ENCODE measurements at places on chromosomes 3 and 15.

DNA sequence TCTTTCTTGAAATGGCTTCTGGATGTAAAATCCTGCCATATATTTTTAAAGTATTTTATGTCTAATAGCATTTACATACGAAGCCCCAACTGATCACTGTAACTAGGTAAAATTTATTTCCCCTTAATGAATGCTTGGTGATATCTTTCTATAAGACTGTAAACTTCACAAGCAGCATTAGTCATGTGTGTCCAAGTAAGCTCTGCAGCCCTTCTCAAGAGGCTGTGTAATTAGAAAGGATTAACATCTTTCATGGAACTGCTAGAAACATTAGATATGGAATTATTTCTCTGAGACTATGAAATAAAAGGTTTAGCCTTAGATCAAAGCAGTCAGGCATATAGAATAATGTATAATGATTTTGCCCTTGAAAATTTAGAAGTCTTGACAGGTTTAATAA is 143.3 kb downstream of the EPHA3 start:
- no peak for DNase-seq
- no peak overlapping the region for H3K4me3 ChIP-seq
- H3K36me3 ChIP-seq, result no peaks in the 10 kb centered on the region
- H3K4me1 ChIP-seq, result no peaks in the 10 kb centered on the region

DNA sequence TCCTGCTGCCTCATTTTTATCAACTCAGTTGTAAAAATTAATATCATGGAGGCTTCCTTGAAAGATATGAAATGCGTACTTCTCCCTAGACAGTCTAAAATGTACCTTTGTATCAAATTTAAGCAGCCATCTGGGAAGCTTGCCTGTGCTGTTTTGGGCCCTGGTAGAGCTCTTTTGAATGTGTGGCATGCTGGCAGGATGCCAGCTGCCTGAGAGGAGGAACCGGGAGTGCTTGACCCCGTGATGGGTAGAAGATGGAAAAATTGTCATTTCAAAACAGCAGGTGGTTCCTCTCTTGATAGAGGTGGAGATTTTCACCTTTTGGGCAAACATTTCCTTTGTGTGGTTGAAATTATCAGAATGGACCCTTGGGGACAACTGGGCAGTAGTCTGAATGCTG is 245.3 kb downstream of the RPLP1 start:
- DNase-seq, result no peak
- H3K4me3 ChIP-seq, result no peak overlapping the region
- no peaks in the 10 kb centered on the region for H3K4me1 ChIP-seq
- H3K36me3 ChIP-seq, result no peaks in the 10 kb centered on the region
- no peaks in the 10 kb centered on the region for H3K27me3 ChIP-seq

DNA sequence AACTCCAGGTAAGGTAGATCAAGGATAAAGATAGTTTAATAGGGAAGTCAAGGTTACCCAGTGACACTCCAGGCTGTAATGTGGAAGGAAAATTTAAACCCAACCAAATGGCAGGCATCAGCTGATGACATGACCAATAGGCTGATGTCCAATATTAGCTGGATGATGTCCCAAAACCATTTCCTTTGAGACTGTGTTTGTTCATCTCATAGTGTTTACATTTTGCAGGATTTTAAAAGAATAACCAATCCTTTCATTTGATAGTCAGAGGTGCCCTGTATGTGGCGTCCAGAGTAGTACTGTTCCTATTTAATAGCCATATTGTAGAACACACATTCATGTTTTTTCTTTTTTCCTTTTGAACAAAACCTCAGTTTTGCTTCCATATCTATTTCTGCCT is 23.3 kb upstream of the TMEM158 start:
- H3K4me1 ChIP-seq, result no peaks in the 10 kb centered on the region
- H3K36me3 ChIP-seq, result no peaks in the 10 kb centered on the region
- DNase-seq, result no peak

DNA sequence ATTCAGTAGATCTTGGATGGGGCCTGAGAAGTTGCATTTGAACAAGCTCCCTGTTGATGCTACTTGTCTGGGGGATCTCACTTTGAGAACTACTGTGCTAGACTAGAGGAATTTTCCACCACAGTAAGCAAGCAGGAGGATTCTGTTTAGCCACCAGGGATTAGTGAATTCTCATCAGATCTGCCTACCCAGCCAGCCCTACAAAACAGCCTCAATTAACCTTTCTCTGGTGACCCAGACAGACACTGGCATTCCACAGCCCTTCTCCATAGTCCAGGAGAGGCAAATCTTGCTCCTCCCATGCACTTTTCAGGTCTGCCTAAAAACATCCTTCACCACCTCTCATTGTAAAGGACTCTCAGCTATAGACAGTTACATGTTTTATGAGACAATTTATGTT is 16.7 kb upstream of the MYH15 start:
- H3K27me3 ChIP-seq, result no peaks in the 10 kb centered on the region
- DNase-seq, result no peak
- H3K4me3 ChIP-seq, result no peak overlapping the region
- H3K4me1 ChIP-seq, result no peaks in the 10 kb centered on the region
- H3K27ac ChIP-seq, result no peak overlapping the region
- H3K36me3 ChIP-seq, result no peaks in the 10 kb centered on the region

GRCh38 chr3:195129644-195130492 is 141.1 kb downstream of the XXYLT1 start:
- H3K4me3 ChIP-seq, result no peak overlapping the region
- H3K27ac ChIP-seq, result no peak overlapping the region
- H3K27me3 ChIP-seq, result no peaks in the 10 kb centered on the region
- DNase-seq, result no peak
- peaks cover 1% of the 10 kb centered on the region for H3K4me1 ChIP-seq

GRCh38 chr15:64991536-64992135 is 1.9 kb upstream of the SPG21 start:
- no peak overlapping the region for H3K4me3 ChIP-seq
- H3K4me1 ChIP-seq, result no peaks in the 10 kb centered on the region
- H3K27me3 ChIP-seq, result no peaks in the 10 kb centered on the region
- DNase-seq, result no peak
- no peak overlapping the region for H3K27ac ChIP-seq

- no peaks in the 10 kb centered on the region for H3K4me1 ChIP-seq
- no peaks in the 10 kb centered on the region for H3K27me3 ChIP-seq
- no peak overlapping the region for H3K4me3 ChIP-seq
- no peak for DNase-seq
- H3K36me3 ChIP-seq, result no peaks in the 10 kb centered on the region
- H3K27ac ChIP-seq, result no peak overlapping the region
These were observed 19.1 kb upstream of the GJD2 start for GRCh38 chr15:34773917-34774316.

DNA sequence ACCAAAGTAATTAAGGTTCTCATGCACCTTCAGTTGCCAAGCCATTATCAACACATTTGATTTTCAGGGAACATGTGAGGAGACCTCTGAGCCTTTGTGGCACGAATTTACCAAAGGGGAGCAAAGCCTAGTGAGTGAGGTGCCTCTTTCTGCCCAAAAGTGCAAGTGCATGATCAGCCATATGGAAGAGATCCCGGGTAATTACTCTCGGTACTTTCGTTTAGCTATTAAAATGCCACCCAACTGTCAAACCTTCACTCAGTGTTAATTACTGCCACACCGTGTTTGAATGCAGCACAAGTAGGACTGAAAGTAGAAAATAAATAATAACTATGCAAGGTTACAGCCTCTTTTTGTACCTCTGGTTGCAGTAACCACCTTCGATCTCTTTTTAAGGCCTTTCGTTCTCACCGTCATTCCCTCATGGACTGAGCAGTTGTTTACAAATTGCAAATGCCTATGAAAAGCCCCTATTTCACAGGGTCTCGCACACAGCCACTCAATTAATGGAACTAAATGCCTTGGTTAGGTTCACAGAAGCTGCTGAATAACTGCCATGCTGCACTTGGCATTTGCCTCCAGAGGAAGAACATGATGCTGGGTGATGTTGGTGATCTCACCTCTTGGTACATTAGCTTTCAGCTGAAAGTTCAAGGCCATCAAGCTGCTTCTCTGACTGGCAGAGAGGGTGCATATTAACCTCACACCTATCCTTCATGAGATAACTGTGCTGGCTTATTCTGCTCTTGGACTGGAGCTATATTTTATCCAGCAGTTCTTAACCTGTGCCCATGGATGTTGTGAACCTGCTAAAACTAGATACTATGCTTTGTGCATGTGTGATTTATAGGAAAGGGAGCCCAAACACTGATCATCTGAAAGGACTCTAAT is 69.9 kb downstream of the TNIK start:
- peaks cover 1% of the 10 kb centered on the region for H3K4me1 ChIP-seq
- no peak overlapping the region for H3K27ac ChIP-seq
- H3K27me3 ChIP-seq, result no peaks in the 10 kb centered on the region

DNA sequence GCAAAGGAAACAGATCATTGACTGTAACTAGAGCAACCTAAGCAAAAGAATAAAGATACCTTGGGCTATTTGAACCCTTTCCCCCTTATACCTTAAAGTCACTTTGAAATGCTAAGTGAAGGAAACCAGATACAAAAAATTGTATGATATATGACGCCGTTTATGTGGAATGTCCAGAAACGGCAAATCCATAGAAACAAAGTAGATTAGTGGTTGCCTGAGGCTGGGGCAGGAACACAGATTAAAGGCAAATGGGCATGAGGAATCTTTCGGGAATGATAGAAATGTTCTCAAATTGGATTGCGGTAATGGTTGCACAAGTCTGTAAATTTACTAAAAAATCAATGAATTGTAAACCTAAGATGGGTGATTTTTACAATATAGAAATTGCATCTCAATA is 160.1 kb upstream of the CCDC54 start:
- H3K4me3 ChIP-seq, result no peak overlapping the region
- H3K4me1 ChIP-seq, result peaks cover 2% of the 10 kb centered on the region
- no peak overlapping the region for H3K27ac ChIP-seq
- H3K27me3 ChIP-seq, result no peaks in the 10 kb centered on the region
- H3K36me3 ChIP-seq, result no peaks in the 10 kb centered on the region

DNA sequence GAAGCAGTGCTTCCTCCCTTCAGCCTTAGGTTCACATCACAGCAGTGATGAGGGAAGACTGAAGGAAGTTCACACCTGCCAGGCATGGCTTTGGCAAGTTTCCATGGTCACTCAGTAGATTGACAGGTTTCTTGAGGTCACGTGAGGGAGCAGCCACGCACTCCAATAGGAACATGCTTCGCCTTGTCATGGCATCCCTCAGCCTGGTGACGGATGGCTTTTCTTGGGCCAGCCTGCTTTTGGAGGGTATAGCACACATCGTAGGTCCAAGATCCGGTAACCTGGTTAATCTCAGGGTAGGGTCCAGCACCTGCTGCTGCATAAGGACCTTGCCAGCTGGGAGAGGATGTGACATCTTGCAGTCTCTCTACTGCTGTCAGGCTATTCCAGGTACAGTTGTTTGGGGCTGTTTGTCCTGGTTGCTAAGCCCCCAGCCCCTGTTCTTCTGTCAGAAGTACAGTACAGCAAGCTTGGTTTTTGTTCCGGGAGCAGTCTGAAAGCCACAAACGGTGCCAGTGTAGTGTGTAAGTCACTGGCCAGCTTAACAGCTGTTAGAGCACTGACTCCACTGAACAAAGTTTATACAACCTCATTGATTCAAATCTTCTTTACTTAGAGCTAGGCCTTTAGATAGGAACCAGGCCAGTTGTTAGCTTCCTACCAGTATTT is 42.3 kb downstream of the PSMD6 start:
- no peaks in the 10 kb centered on the region for H3K4me1 ChIP-seq
- H3K4me3 ChIP-seq, result no peak overlapping the region
- H3K36me3 ChIP-seq, result 0 out of 2 replicates have a peak, but pooled peaks cover 2% of the 10 kb centered on the region

DNA sequence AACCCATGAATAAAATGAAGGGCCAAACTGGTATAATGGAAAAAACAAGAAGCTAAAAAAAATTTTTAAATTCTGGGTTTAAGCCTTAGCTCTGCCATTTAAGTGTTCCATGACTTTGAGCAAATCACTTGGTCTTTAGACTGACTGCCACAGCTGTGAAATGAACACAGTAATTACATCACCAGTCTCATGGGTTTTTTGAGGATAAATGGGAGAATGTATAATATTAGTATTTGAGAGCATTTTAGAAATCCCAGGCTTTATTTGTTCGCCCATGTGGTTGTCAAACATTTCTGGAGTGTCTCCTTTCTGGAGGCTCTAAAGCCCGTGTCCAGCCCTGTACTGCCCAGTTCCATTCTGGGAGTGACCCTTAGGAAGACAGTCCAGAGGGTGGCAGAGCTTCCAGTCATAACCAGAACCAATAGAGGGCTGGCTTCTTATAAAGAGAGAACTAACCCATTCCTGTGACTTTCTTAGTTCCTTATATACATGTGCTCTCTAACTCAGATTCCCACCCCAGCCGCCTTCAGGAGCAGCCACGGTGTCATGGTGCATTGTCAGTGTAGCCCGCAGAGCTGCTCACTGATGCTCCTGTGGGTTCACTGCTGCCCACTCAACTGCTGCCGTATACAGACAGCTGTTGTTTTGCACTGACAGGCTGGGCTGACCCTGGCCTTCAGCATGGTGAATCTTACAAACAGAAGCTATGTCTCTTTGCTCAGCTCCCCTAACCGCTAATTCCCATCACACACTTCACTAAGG is 44.7 kb downstream of the BOC start:
- no peak overlapping the region for H3K27ac ChIP-seq
- H3K36me3 ChIP-seq, result no peaks in the 10 kb centered on the region
- no peaks in the 10 kb centered on the region for H3K27me3 ChIP-seq
- DNase-seq, result no peak

DNA sequence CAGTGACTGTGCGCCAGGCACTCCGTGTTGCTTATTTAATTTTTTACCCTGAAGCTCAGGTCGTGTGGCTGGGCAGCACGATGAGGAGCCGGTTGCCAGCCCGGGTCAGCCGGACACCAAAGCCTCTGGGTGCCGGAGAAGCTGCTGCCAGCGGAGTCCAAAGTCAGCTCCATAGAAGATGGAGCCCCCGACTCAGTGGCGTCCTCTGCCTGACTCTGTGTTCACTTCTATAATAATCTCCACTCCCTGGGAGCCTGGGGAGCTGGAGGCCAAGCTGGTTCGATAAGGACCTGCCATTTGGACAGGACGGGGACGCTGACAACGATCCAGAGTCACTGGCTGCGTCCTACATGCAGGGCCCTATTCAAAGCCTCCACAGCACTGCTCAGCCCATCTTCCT is 78.6 kb downstream of the VGLL4 start:
- H3K36me3 ChIP-seq, result peaks cover 7% of the 10 kb centered on the region
- peaks cover under 1% of the 10 kb centered on the region for H3K4me1 ChIP-seq
- H3K27me3 ChIP-seq, result no peaks in the 10 kb centered on the region
- H3K4me3 ChIP-seq, result no peak overlapping the region
- no peak overlapping the region for H3K27ac ChIP-seq
- DNase-seq, result no peak

DNA sequence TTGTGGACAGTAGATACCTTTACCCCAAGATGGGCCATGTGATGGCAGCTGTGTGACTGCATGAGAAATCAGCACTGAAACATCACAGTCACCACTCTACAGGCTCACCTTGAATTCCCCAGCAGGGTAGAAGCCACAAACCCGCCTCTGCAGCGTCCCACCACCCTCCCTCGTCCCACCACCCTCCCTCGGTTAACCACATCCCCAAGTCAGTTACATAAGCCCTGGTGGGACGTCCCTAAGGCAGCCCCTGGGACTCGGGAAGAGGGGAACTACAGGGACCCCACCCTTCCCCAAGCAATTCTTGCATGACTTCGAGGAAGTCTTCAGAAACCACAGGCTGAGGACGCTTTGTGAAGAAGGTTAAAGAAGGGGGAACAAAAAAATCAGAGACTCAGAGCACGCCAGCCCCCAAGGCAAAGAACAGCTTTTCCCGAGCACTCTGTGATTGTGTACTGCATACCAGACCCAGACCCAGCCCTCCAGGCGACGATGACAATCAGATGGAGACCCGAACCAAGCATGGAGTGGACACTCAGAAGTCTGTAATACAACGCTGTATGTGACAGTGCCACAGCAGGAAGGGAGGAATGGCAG is 60.5 kb downstream of the SH3BP5 start:
- no peak for DNase-seq
- H3K27me3 ChIP-seq, result no peaks in the 10 kb centered on the region
- H3K36me3 ChIP-seq, result no peaks in the 10 kb centered on the region
- H3K27ac ChIP-seq, result no peak overlapping the region
- H3K4me3 ChIP-seq, result no peak overlapping the region
